ENCODE measurements at places on chromosomes 6 and 20. TPM values are rescaled to one million over a fixed set of nuclear protein-coding genes. Genes with fewer than 3 reads are reported as not detected.

The OR2H2 gene
- total RNA-seq: not detected

The DEFB124 gene
- total RNA-seq: not detected

The JAG1 gene
- total RNA-seq: 43.6 TPM

The RAET1L gene
- total RNA-seq: not detected

- no peak for DNase-seq
Measured at GRCh38 chr20:50837532-50838321, 42.9 kb downstream of the BCAS4 start.

DNA sequence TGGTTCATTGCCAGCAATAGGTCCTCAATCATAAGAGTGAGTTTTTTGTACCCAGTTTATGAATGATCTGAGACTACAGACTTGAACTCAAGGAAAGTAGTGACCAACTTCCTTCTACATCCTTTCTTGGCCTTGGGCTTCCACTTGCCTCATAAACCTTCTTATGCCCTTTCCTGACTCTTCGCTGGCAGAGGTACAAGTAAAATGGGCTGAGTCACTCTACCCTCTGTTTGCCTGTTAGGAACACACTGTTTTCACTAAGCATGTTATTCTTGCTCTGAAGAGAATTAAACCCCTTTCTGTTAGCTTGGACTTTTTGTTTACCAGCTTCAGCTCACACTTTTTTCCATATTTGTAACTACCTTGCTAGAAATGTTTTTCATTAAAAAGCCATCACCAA, 74.4 kb downstream of the PKHD1 start:
- peak; percentile 60 for DNase-seq

- no peak for DNase-seq
Measured at GRCh38 chr6:148959008-148959407, 212.2 kb downstream of the UST start.

GRCh38 chr6:37625591-37626374, 71.9 kb downstream of the MDGA1 start:
- no peak for DNase-seq

- peak; percentile 47 for DNase-seq
Measured at GRCh38 chr20:20466341-20466879, 98.5 kb downstream of the INSM1 start.

The PRL gene
- total RNA-seq: not detected

- peak; percentile 18 for DNase-seq
Measured at GRCh38 chr6:137271245-137272183, 52.3 kb upstream of the IFNGR1 start.

The TRIM10 gene
- not detected for total RNA-seq

- DNase-seq: no peak
Measured at GRCh38 chr6:169884158-169884557, 132.7 kb downstream of the ERMARD start.

GRCh38 chr6:36383606-36384005, 3.9 kb downstream of the ETV7 start:
- no peak for DNase-seq
